ENCODE measurements at places on chromosomes 13 and 19. TPM values are rescaled to one million over a fixed set of nuclear protein-coding genes. Genes with fewer than 3 reads are reported as not detected.

Gene ZNF175
- 3.3 TPM for polyA plus RNA-seq

Gene ELSPBP1
- polyA plus RNA-seq: not detected

Gene GPC5
- 0.04 TPM for polyA plus RNA-seq

Gene PGPEP1
- polyA plus RNA-seq: 17.2 TPM

Gene OLFM2
- polyA plus RNA-seq: 61.4 TPM

Gene KCNJ14
- 0.58 TPM for polyA plus RNA-seq

Gene LRG1
- polyA plus RNA-seq: 13.4 TPM

Measured in adipose tissue (tissue), 3 donors.